ENCODE measurements at places on chromosomes 13 and 19.

DNA sequence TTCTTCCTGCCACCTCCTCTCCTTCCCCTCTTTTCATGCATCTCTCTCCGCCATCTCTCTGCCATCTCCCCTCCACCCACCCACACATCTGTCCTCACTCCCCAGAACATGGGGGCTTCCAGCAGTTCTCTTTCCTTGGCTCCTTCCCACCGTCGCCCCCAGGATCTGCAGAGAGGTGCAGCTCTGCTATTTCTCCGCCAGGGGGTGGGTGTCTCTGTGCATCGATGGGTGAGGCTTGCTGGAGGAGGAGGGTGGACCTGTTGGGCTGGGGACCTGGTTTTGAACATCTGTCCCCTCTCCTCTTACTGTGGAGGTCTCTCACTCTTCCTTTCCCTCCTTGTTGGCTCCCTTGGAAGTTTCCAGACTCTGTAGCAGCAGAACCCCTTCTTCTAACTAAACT, 51.7 kb downstream of the MYH14 start:
- no peak for DNase-seq

GRCh38 chr13:54742984-54743383, 1714.4 kb downstream of the OLFM4 start:
- DNase-seq: no peak

GRCh38 chr13:51158365-51158764, 47.3 kb upstream of the C13orf42 start:
- DNase-seq: no peak

DNA sequence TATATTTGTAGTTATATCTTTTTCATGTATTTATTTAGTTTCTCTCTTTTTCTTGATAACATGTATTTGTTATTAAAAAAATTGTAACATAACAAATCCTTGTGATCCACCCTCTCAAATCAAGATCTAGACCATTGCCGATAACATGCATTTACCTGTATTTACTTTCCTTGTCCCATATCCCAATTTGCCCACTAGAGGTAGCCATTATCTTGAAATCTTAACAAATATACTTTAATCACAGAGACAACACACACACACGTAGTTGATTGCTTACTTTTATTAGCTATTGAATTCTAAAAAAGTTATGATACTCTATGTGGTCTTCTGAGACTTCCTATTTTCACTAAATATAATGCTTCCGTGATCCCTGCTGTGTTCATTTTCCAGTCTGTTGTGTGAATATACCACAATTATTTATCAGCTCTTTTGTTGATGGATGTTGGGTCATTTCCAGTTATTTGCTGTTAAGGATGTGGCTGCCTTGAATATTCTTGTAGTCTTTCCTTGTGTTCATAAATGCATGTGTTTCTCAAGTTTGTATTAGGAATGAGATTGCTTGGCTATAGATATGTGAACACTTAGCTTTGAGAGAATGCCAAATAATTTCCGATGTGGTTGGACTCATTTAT, 31.3 kb upstream of the ZMYM2 start:
- DNase-seq: no peak

GRCh38 chr19:12140545-12141404, 625 bp upstream of the ZNF20 start:
- peak; percentile 72 for DNase-seq

GRCh38 chr13:63367522-63368198, 1952.0 kb upstream of the PCDH20 start:
- DNase-seq: no peak

DNA sequence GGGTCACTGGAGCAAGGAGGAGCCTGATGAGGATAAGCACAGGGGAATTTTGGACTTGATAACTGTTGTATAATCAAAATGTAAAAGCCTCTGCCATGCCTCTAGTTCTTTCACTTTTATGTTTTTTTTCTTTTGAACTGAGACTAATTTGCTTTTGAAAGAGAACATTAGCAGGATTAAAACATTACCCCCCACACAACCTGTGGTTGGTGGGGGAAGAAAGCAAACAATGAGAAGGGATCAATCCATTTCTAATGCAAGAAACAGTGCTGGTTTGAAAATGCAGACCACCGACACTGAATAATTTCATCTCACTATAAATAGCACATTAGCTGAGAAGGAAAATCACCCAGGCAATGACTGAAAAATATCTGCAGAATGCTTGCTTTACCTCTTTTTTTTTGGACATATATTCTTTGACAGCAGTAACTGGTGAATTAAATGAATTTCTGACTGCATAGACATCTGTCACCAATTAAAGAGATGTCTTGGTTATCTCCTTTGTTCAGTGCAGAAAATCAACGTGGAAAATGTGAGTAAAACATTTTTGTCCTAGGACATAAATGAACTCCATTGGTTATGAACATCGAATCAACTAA, 48.6 kb upstream of the TRPC4 start:
- no peak for DNase-seq

DNA sequence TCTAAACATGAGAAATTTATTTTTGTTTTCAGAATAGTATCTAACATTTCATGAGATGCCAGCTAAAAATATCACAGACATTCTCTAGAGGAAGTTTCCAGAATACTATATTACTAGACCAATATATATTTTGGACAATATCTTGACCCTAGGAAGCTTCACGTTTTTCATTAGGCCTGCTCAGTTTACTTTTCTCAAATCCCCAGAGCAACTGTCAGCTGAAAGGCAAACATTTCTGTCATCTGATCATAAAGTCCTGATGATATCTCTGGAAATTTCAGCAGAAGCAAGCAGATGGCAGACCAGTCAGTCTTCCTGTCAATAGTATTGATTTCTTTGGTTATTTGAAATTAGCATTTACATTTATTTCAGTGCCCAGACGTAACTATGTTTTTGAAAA, 4.0 kb downstream of the POSTN start:
- no peak for DNase-seq

DNA sequence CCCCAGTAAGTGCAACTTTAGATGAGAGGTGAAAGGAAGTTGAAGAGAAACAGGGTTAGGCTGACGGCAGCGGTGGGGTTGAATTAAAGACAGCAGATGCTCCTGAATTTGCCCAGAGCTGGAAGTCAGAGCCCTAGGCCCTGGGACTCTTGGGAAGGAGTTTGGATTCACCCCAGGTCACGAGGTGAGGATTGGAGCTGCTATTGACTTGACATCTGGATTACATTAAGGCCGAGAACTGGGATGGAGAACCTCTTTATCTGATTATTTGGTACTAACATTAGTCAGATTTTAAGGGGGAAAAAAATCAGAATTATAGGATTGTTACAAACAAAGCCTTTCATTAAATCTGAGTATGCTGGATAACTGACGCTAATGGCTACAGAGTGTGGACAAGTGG, 367.2 kb downstream of the ZNF536 start:
- no peak for DNase-seq

- DNase-seq: no peak
Measured at GRCh38 chr19:55320844-55321419, 4.2 kb downstream of the TMEM150B start.

DNA sequence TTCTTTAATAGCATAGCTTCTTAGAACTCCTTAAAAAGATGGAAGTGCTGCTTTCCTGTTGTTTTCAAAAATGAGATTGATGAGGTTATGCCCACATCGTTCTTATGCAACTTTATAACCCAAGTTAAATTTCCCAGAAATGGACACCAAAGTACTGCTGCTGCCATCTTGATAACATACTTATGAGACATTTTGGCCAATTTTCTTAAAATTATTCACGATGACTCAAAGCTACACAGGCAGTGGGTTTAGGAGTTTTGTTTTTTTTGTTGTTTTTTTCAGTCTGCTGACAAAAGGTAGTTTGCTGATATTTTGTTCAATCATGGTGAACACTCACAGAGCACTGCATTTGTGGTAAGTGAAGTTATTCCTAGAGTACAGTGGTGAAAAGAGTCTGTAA, 54.9 kb upstream of the RFC3 start:
- DNase-seq: no peak

DNA sequence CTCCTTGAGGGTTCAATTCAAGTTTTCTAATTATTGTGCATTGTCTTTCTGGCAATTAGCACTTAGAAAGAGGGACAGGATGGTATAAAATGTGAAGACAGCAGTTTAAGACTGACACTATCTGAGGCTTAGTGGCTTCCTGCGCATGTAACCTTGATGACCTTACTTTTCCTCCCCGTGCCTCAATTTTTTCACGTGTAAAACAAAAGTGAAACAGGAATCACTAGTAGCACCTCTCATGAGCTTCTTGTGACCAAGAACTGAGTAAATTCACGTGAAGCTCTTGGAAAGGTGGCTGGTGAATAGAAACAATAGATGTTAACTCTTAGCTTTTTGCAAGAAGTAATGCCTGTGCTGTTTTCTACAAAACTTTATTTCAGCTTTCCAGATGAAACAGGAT, 233.9 kb downstream of the LMO7 start:
- no peak for DNase-seq

GRCh38 chr19:16892868-16893685, 4.3 kb downstream of the F2RL3 start:
- DNase-seq: no peak

- DNase-seq: no peak
Measured at GRCh38 chr19:29483944-29484581, 41.7 kb upstream of the VSTM2B start.

DNA sequence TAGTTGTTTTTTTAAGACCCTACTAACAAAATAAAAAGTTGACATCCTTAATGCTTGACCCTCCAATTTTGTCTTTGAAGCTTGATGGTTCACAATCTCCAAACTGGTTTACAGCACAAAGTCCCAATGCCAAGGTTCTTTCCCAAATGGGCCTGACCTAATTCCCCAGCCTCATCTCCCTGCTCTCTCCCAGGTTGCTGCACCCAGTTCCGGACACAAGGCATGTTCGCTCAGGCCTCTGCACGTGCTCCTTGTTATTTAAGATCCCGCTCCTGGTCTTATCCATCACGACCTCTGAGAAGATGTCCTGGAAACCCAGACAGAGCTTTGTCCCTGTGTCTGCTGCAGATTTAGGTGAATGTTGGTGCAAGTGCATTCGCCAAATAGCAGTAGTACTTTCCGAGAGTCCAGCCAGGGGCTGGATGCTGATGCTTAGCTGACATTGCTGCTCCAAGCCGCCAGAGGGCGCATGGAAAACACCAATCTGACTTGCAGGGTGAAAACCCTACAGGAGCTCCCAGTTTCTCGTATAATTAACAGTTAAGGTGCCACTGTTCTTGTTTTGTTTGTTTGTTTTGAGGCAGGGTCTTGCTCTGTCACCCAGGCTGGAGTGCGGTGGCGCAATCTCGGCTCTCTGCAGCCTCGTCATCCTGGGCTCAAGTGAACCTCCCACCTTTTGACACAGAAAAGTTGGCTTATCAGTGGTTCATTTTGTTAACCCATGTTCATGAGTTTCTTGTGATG, 18.5 kb downstream of the LYPD3 start:
- DNase-seq: peak; percentile 65

GRCh38 chr13:75881109-75881775, 245.1 kb downstream of the LMO7 start:
- no peak for DNase-seq

DNA sequence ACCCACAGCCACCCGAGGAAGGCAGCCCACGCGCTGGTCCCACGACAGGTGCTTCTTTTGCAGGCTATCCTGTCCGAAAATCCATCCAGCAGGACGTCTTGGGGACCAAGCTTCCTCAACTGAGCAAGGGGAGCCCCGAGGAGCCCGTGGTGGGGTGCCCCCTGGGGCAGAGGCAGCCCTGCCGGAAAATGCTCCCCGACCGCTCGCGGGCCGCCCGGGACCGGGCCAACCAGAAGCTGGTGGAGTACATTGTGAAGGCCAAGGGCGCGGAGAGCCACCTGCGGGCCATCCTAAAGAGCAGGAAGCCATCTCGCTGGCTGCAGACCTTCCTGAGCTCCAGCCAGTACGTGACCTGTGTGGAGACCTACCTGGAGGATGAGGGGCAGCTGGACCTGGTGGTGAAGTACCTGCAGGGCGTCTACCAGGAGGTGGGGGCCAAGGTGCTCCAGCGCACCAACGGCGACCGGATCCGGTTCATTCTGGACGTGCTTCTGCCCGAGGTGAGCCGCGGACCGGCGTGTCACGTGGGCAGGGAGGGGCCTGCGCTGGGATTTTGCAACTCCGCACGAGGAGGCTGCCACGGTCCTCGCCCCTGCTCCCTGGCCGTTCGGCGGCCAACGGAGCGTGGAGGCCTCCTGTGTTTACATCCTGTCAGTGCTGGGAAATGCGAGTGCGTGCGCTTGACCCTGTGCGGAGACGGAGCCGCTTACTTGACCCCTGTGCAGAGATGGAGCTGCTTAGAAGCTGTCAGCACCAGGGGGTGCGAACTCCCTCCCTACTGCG, 12.9 kb upstream of the NDUFS7 start:
- DNase-seq: no peak

GRCh38 chr19:30135797-30136196, 193.8 kb downstream of the URI1 start:
- no peak for DNase-seq

- DNase-seq: no peak
Measured at GRCh38 chr13:39037410-39037879, 444 bp downstream of the PROSER1 start.

DNA sequence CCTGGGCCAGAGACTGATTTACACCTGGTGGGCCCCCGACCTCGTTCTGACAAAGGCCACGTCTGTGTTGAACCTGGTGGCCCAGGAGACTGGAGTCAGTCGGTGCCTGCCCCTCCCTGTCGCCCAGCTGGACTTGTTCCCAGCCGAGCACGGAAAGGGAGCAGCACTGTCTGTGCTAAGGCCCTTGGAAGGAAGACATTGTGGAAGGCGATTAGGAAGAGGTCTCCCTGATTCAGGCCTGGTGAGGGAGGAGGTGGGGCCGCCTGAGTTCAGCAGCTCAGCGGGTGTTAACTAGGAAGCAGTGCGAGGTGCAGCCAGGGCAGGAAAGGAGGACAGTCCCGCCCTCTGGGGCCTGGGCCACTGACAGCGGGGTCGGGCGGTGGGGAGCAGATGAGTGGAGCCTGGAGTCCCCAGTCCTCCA, 64.7 kb downstream of the GPR12 start:
- no peak for DNase-seq

DNA sequence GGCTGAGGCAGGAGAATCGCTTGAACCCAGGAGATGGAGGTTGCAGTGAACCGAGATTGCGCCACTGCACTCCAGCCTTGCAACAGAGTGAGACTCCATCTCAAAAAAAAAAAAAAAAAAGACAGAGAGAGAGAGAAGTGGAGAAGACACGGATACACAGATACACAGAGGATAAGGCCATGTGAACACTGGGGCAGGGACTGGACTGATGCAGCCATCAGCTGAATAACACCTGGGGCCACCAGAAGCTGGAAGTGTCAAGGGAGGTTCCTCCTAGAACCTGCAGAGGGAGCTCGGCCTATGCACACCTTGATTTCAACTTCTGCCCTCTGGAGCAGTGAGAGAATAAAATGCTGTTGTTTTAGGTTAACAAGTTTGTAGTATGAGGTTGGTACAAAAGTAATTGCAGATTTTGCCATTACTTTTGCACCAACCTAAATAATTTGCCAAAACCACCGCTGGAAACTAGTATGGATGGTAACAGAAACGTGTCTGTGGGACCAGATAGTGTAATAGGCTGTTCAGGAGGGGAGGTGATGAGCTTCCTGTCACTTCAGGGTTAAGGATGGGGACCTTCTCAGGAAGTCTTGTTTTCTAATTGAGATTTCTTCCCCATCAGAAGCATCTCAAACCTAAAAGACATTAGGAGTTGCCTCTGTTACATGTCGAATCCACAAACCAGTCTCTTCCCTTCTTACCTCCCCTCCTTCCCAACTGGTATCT, 36.4 kb upstream of the IGSF23 start:
- no peak for DNase-seq

GRCh38 chr13:36173571-36174322, 40.6 kb downstream of the SOHLH2 start:
- DNase-seq: no peak

- peak; percentile 33 for DNase-seq
Measured at GRCh38 chr19:47032171-47032811, 12.7 kb downstream of the NPAS1 start.

Data from stimulated activated CD8-positive, alpha-beta memory T cell treated with anti-CD3 and anti-CD28 coated beads, Interleukin-2, amount 100 ng/mL, for 1 hour (primary cell).